ENCODE measurements at places on chromosomes 1 and 21.

DNA sequence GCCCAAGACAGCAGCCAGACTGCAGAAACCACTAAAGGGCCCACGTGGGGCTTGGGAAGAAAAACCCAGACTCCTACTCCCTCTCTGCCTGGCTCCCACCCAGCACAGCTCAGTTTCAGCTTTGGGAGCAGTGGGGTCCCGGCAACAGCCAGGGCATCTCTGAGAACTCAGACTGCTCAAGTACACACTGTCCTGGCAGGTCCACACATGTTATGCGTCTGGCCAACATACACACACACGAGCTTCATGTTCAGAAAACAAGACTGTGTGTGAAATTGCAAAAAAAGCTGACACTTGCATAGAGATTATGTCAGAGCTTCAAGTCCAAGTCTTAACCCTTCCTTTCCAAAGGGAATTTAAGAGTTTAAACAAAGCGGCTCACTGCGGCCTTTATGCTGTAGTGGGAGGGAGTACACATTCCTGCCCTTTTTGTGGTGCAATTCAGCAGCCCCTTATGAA lies 136.6 kb upstream of the CD34 start:
- no peak for DNase-seq

DNA sequence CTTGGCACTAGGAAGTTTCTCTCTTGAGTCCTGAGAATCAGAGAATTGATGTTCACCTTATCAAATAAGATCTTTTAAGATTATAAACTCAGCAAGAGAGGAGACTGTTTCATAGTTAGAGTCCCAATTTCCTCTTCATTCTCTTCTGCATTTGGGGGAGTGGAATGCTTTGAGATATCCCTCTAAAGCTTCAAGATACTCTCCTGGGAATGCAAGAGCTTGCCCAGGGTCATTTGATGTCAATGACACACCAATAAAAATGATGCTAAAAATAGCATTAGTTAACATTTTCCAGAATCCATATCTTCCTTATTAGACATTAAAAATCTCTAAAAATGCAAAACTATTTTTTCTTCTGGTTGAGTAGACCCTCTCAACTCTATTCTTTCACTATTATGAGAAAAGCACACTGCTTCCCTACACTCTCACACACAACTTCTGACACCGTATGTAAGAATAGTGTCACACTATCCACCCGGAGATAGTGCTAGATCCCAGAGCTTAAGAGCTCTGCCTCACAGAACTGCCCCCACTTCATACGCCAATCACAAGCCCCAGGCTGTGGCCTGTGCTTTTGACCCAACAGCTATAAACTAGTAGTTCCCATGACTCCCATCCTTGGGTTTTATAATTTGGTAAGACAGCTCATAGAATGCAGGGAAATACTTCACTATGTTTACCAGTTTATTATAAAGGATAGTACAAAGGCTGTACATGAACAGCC lies 399.9 kb upstream of the RUNX1 start:
- no peak for DNase-seq

DNA sequence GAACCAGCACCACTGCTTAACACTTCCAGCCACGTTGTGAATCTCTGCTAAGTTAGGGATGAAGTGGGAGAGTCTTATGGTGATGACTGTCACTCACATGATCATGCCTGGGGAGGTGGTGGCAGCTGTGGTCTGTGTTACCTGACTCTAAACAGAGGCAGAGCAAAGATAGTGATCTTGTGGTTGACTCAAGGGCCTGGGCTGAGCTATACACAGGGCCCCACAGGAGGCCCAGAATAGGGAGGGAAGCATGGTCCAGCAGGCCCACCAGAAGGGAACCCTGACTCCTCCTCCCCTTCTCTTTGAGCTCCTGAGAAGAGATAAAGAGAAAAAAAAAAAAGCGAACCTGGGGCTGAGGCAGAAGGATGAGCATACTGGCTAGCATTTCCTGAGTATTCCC lies 55.0 kb downstream of the PLXNA2 start:
- no peak for DNase-seq

- no peak for DNase-seq
Observed at GRCh38 chr1:91778964-91779363, 107.0 kb downstream of the TGFBR3 start.

- DNase-seq: no peak
Observed at GRCh38 chr1:3495776-3496745, 41.6 kb downstream of the ARHGEF16 start.

GRCh38 chr1:113917400-113918082 lies 11.6 kb upstream of the HIPK1 start:
- no peak for DNase-seq

All from CD4-positive, alpha-beta T cell treated with Interferon alpha-2 for 1 hour (primary cell).